ENCODE measurements at places on chromosomes 2 and 18.

- DNase-seq = no peak
Measured at GRCh38 chr18:27887711-27888495, 289.0 kb downstream of the CDH2 start.

- no peak for DNase-seq
Measured at GRCh38 chr2:127462461-127462860, 44.2 kb downstream of the PROC start.

DNA sequence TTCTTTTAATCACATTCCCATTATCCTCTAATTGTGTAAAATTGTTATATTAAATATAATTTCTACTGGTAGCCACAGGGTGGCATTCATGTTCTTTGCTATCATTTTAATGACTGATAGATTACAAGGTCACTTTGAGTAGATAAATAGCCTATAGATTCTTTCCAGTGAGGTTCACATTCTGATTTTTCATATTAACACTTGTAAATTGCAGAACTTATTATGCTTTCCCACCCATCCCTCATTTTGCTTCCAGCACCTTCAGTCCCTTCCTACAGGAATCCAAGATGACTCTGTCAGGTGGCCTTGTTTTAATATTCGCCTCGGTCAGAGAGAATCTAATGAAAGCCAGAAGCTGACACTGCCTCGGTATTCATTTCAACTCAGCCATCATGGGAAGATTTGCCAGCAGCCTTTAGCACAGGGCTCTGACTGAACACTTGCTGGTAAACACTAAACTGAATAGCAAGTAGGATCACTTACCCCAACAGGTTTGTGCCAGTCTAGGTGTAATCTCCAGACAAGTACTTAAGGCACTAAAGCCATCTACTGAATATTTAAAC lies 101.2 kb upstream of the FSHR start:
- no peak for DNase-seq

DNA sequence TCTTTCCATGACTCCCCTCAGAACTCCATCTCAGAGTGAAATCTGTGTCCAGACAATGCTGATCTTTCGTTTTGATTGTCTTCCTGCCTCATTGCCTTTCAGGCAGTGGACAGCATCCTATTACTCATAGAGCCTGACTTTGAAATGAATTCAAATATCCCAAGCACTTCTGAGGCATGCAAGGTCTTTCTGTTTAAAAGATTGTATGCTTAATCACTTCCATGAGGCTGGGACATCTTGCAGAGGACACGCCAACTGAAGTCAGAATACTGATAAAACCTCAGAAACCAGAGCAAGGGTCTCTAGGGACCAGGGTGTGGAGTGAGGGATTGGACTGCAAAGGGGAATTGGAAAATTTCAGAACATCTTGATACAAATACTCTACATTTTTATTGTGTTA lies 836.5 kb upstream of the ID2 start:
- DNase-seq = no peak

- no peak for DNase-seq
Measured at GRCh38 chr18:58990720-58991119, 126.0 kb downstream of the ZNF532 start.

DNA sequence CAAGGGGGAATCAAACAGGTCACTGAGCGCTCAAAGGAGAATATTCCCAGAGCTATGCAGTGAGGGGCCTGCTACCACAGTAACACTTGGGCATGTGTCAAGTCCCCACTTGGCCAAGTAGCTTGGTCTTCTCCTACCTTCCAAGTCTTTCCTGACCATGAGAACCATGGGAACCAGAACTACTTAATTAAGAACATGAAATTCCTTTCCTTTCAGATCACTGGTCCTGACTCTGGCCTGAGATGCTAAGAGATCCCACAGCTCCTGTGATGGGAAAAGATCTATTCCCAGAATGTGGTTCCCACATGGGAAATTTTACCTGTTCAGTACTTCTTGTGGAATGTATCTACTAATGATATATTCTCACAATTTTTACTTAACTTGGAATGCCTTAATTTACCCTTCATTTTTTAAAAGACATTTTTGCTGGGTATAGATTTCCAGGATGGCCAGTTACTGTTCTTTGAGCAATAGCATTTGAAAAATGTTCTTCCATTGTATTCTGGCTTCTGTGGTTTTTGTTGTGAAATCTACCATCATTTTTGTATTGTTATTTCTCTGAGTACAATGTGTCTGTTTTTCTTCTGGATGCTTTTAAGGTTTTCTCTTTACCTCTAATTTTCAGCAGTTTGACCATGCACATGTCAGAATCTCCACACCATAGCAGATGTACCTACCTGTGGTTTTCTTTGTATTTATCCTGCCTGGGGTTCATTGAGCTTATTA lies 37.9 kb downstream of the KCNIP3 start:
- no peak for DNase-seq

DNA sequence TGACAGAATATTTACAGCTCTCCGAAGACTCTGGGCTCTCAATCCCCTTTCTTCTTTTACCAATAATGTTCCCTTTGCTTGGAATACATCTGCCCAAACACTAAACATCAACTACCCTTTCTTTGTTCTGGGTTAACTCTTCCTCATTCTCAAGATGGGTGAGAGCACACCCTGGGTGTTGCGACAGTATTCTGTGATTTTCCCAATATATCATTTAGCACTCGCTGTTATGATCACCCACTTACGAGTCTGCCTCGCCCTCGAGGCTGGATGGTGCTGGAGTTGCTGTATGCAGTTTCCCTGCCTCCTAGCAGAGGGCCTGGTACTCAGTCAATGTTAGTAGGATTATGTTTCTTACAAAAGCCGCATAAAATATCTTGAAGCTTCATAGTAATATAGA lies 93.2 kb downstream of the SOCS6 start:
- DNase-seq = no peak
